ENCODE measurements at places on chromosomes 6 and 20. TPM values are rescaled to one million over a fixed set of nuclear protein-coding genes. Genes with fewer than 3 reads are reported as not detected.

Gene WFDC5
- total RNA-seq, result not detected

Gene C6orf132
- total RNA-seq, result 2.9 TPM

Gene BPIFB2
- not detected for total RNA-seq

Gene VWA7
- 0.29 TPM for total RNA-seq

- no peak for DNase-seq
Observed at GRCh38 chr6:55568808-55569439, 10.1 kb downstream of the HMGCLL1 start.

DNA sequence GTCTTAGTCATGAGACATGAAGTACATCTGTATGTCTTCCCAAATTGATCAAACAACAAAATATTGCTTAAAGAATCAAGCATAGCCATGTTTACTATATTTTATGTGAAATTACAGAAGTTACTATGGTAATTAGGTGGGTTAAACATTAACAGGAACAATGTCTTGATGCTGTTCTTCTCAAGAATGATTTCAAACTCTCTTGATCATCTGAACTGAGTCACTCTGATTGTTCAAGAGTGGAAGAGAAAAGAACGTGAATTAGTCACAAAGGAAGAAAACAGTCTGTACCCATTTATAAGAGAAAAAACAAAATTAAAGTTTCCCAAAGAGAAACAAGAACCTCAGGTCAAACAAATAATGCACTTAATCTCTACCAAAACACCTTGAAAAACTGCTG, 62.2 kb upstream of the NUP153 start:
- DNase-seq, result no peak

- peak; percentile 88 for DNase-seq
Observed at GRCh38 chr6:134175532-134176263, 123.3 kb upstream of the SLC2A12 start.

GRCh38 chr6:20444786-20445271, 43.1 kb downstream of the E2F3 start:
- no peak for DNase-seq

DNA sequence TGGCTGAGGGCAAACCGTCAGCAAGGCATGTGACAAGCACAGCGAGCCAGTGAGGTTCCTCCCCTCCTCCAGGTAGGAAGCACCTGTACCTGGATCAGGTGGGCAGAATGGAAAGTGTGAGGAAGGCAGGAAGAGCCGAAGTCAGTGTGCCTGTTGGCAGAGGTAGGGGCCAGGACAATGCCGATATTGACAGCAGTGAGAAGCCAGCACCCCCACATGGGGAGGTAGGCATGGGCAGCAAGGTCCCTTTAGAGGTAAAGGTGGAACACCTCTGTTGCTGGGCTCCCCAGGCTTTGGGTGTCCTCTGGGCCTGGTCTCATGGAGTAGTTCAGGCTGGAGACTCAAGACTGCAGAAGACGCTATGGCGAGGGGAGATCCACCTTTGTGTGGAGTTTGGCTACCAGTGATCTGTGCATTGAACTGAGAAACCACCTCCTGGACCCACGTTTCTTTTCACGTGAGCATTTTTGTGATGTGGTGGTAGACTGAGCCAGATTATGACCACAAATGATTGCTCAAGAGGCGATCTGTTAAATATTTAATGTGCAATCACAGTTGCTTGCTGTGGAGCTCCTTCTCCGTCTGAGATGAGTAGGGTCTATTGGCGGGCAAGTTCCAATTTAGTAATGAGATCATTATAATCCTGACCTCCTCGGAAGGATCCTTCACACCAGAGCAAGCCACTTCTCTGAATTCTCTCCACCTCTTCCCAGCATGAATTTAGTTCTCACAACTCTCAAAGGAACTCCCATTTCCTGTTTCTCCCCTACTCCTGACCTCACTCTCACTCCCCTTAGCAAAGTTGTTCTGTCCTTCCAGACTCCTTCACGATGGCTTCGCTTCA, 174.8 kb downstream of the CDH26 start:
- DNase-seq, result no peak

GRCh38 chr20:40562031-40562430, 127.0 kb downstream of the MAFB start:
- DNase-seq, result no peak

- peak; percentile 34 for DNase-seq
Observed at GRCh38 chr20:59318803-59319202, 18.4 kb downstream of the EDN3 start.

DNA sequence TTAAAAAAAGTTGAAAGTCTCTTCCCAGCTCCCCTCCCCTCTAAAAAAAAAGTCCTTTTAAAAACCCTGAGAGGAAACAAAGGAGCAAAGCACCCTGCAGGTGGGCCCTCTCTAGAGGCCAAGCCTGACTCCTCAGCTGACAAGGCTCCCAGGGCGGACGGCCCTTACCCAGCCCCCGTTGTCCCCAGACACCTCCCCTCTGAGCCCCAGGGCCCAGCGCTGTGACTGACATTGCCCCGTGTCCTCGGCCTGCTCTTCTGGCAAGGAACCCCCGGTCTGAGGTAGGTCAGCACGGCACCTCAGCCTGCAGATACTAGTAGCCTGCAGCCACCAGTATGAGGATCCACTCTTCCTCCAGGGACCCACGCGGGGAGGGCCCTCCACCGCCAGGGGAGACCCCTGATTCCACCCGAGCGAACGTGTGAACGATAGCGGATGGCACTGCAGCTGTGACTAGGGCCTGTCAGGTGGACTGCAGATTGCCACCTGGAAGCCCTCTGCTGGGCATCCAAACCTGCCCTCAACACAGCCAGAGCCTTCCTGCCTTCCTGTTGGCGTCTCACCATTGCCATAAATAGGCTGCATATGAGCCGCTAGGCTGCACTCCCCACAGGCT, 34.2 kb downstream of the FOXC1 start:
- peak; percentile 31 for DNase-seq

All from osteoblast (primary cell).